ENCODE measurements at places on chromosomes 5 and 9.

GRCh38 chr5:146589028-146589345, 73.0 kb upstream of the GPR151 start:
- DNase-seq: no peak

- DNase-seq: no peak
These were observed 40.2 kb upstream of the WWC1 start for GRCh38 chr5:168251259-168251658.

- DNase-seq: no peak
These were observed 142.9 kb downstream of the LPAR1 start for GRCh38 chr9:110895147-110895905.

DNA sequence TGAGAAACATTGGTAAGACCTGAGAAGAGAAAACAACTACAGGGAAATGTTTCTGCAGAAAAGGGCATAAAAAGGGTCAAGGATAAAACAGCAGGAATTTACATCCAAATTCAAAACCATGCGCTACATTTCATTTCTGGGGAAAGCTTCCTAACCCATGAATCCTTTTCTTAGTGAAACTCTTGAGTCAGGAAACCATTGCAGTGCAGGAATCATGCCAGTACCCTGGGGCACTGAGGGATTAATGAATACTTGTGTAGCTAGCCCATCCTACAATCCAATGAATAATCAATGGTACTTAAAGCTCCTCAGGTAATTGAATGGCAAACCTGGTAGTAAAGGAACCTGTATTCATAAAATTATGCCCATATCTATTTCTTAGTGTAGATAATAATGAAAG, 580.5 kb downstream of the TLE1 start:
- no peak for DNase-seq

- no peak for DNase-seq
These were observed 8.3 kb upstream of the PSMB7 start for GRCh38 chr9:124423591-124423990.

DNA sequence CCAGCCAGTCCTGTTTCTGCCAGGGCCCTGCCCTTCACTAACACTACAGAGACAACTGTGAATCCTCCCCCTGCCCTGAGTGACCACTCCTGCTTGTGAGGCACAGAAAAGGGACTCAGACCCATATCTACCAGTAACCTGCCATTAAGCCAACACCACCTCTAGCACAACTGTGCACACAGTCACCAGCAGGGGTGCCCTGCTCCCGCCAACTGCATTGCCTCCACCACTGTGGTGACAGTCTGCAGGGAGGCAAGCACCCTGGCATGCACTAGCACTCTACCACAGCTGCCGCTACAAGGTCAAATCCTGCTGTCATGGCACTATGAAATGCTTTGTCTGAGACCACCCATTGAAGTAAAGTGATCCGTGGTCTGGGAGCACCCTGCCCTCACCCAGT, 1028.5 kb upstream of the CDH9 start:
- DNase-seq: no peak

DNA sequence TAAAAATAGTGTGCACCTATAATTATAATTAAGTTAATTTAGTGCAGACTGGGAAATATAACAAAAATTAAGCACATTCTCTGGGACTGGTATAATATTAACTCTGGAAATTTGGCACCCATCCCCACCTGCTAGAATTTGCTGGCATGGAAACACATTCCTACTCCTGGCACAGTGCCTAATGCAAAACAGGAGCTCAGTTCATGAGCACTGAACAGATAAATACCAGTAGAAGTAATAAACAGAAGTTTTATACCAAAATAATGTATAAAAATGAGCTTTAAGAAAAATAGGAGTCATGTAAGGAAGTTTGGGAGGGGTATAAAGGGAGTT, 23.7 kb upstream of the NPR3 start:
- DNase-seq: peak; percentile 64

DNA sequence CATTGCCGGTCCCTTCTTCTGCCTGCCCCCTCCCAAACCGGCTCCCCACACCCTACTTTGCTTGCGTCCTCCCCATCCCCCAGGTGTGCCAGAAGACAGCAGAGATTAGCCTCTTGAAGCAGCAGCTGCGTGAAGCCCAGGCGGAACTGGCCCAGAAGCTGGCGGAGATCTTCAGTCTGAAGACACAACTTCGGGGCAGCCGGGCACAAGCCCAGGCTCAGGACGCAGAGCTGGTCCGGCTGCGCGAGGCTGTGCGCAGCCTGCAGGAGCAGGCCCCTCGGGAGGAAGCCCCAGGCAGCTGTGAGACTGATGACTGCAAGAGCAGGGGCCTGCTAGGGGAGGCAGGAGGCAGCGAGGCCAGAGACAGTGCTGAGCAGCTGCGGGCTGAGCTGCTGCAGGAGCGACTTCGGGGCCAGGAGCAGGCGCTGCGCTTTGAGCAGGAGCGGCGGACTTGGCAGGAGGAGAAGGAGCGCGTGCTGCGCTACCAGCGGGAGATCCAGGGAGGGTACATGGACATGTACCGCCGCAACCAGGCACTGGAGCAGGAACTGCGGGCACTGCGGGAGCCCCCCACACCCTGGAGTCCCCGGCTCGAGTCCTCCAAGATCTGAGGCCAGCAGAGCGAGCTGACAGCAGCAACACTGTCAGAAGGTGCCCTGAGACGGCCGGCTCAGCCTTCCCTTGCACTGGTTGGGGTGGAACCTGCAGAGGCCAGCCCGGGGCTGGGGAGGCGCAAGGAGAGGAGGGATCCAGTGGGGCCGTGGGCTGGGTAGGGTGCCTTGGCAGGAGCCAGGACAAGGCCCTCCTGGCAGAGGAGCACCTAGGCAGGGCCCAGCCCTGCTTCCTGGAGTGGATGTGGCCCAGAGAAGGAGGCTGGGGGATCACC, 8.3 kb downstream of the N4BP3 start:
- no peak for DNase-seq

DNA sequence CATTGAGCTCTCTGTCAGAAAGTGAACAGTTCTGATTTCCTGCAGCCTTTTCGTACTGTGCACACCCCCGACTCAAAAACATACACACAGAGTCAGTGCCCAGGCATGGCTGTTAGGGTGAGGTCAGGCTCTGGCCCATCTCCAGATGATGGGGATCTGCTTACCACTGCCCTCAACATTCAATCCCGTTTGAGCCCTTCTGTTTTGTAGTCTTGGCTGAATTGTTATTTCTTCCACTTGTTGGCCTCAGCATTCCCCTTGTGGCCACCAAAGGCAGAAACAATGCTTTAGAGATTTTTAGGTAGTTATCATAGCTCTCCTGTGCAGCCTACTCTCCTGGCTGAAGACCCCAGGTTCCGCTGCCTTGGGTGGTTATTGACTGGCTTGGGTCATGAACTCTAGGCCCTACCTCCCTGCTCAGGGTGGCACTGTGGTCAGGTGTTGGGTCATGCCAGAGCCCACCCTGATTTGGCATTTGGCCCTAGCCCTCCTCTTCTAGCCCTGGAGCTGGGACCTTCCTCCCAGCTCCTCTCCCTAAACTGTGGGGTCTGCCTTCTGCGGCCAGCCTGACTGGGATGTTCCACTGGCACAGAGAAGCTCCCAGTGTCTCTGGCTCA, 7.8 kb upstream of the MYOZ3 start:
- peak; percentile 64 for DNase-seq

DNA sequence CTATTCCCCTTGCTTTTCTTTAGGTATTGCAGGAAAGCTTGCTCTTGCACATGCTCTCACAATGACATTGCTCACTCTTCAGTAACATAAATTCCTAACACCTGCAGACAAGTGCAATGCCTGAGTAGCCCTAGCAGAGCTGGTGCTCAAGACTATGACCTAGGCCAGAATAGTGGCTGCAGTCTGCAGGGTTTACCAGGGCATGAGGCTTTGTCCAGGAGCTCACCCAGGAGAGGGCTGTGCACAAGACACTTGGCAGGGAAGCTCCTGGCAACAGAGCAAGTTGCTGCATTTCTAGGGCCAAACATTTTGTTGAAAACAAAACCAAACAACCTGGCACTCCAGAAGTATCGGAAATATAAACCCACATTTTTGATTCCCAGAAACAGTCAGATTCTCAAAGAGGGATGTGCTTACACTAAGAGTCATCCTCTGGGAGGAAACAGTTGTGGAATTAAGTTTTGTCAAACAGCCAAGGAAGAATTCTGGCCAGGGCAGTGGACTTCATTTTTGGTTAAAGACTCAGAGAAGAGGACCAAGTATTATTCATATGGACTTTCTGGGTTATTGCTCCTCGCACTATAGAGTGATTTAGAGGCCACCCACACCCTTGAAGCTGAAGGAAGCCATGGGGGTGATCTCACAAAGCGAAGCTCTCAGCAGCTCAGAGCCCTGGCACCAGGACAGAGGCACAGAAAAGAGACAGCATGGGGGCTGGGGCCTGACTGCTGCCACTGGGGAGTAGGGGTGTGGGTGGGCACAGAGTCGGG, 44.9 kb downstream of the MACROH2A1 start:
- peak; percentile 94 for DNase-seq

GRCh38 chr9:6880626-6881025, 122.9 kb downstream of the KDM4C start:
- no peak for DNase-seq

- no peak for DNase-seq
These were observed 360.2 kb downstream of the SLIT3 start for GRCh38 chr5:168940712-168941111.

DNA sequence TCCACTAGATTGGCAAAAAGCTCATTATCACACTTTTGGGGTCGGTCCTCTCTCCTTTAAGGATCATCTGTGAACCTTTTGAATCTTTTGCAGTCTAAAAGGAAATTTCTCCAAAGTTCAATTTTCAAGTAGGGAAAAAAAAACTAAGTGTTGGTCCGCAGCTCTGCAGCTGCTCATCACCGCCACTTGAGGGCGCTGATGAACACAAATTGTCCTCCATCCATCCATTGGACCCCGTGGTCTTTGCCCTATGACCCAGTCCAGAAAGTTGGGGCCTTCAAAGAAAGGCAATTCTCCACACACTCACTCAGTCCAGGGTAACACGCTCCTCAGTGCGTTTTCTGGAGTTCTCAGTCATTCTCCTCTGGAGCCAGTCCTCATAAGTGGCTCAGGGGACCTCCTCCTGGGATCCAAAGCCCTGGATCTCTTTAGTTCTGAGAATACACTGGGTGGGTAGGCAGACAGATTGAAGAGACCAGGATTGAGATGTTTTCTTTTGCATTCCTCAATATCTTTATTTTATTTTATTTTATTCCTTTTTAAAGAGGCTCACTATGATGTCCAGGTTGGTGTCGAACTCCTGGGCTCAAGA, 63.6 kb upstream of the SLC28A3 start:
- no peak for DNase-seq

DNA sequence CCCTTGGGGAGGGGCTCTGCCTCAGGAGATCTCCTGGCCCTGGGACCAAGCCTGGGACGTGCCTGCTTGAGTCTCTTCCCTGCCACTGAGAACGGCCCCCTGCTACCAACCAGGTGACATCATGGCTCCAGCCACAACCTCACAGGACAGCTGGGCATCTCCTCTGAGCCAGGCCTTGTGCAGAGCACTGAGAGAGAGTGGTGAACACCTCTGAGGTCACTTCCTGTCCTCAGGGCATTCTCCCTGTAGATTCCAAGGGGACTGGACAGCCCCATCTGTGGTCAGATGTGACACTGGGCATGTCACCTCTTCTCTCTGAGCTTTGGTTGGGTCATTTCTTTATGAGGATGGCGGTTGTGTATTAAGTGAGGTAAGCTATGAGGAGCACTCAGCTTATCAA, 172.0 kb downstream of the MELK start:
- DNase-seq: no peak

- no peak for DNase-seq
These were observed 3.6 kb upstream of the NKX2-5 start for GRCh38 chr5:173238312-173239232.

GRCh38 chr5:9361835-9362234, 184.0 kb downstream of the SEMA5A start:
- peak; percentile 54 for DNase-seq

GRCh38 chr9:126363847-126364671, 37.4 kb downstream of the MVB12B start:
- DNase-seq: no peak

DNA sequence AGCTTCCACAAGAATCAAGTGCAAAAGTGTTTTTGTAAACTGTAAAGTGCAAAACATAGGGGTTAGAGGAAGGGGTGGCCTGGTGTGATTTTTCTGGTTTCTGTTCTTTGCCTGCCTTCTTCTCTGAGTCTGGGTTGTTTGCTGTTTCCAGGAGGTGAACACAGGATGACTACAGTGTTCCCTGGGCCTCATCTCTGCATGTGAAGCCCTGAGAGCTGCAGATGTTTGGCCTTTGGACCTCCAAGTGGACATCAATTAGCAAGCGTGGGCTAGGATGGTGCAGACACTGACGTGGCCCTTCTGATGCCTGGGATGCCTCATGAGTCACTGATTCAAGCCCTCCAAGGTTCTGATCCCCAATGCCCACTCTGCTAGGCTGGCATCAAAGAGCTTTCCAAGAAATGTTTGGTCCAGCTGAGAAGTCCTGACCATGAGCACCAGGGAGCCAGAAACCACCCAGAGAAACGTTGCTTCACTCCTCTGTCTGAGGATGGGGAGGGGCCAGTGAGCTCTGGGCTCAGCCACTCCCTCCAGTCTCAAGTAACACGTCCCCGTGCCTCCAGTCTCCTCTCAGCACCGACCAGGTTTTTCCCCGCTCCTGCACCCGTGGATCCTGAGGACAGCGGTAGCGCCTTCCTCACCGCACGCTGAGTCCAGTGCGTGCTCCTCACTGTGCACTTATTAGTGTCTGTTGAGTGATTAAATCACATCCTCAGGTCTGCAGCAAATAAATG, 7.6 kb downstream of the IL9 start:
- DNase-seq: peak; percentile 36

GRCh38 chr5:172076761-172077244, 70.4 kb upstream of the FBXW11 start:
- peak; percentile 88 for DNase-seq

DNA sequence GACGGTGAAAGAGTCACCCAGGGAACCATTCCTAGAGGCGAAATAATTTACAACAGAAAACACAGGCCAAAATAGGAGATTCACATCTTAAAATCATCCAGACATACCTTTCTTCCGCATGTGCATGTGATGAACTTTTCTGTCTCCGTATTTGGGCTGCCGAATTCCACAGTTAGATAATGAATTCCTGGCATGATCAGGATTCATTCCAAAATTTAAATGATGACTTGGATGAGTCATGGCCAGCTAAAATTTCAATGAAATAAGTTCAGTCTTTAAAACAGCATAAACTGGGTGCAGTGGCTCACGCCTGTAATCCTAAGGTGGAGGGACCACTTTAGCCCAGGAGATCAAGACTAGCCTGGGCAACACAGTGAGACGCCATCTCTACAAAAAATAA, 82.7 kb downstream of the DROSHA start:
- DNase-seq: peak; percentile 88

GRCh38 chr9:70530716-70531115, 116.3 kb upstream of the KLF9 start:
- no peak for DNase-seq

- DNase-seq: no peak
These were observed 219.5 kb downstream of the CDK5RAP2 start for GRCh38 chr9:120360510-120360909.

DNA sequence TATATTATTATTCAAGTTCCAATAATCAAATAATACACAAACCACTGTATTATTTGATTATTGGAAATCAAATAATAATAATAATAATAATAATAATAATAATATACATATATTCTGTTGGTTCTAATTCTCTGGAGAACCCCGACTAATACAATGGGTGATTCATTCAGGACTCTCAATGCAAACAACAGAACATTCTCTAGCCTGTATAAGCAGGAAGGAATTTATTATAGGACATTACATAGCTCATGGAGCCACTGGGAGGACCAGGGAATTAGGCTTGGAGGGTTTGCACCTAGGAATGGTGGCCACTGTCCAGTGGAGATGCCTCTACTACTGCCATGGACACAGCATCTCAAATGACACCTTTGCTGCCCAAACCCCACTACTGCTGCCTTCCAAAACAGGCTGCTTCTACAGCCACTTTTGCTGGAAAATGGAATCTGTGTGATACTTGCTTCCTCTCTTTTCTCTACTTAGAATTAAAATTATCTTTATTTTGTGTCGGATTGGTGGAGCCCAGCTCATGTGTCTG, 25.9 kb downstream of the PTGS1 start:
- no peak for DNase-seq

All from fibroblast of skin of scalp (primary cell).